ENCODE measurements at places on chromosomes 3 and 15.

GRCh38 chr3:196620161-196620604 lies 19.3 kb upstream of the NRROS start:
- no peak for DNase-seq

GRCh38 chr15:56736308-56736707 lies 3.0 kb upstream of the ZNF280D start:
- DNase-seq, result no peak

GRCh38 chr15:48096813-48097212 lies 24.0 kb upstream of the SLC24A5 start:
- DNase-seq, result no peak

- no peak for DNase-seq
These were observed 245.0 kb upstream of the TOPAZ1 start for GRCh38 chr3:43996379-43997301.

GRCh38 chr15:45274636-45275380 lies 22.8 kb downstream of the SLC28A2 start:
- DNase-seq, result no peak

- no peak for DNase-seq
These were observed 117.3 kb upstream of the PLXND1 start for GRCh38 chr3:129723558-129724324.

DNA sequence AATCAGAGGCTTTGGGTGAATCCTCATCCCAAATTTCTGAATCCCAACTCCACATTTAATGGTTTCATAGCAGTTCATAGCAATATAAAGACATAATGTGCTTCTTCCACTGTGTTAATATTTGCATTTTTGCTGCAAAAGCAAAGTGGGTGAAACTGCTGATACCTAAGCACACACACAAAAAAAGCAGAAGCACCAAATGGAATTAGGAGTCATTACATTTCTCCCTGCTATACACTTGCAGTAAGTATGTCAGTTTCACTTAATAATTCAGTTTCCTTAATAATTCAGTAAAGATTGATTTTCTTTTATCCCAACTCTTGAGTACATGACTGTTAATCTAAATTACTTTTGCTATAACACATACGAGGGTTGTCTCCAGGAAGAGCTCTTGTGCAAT lies 48.9 kb upstream of the ALCAM start:
- DNase-seq, result no peak

- DNase-seq, result no peak
These were observed 322.8 kb downstream of the NEK10 start for GRCh38 chr3:27046351-27046750.

DNA sequence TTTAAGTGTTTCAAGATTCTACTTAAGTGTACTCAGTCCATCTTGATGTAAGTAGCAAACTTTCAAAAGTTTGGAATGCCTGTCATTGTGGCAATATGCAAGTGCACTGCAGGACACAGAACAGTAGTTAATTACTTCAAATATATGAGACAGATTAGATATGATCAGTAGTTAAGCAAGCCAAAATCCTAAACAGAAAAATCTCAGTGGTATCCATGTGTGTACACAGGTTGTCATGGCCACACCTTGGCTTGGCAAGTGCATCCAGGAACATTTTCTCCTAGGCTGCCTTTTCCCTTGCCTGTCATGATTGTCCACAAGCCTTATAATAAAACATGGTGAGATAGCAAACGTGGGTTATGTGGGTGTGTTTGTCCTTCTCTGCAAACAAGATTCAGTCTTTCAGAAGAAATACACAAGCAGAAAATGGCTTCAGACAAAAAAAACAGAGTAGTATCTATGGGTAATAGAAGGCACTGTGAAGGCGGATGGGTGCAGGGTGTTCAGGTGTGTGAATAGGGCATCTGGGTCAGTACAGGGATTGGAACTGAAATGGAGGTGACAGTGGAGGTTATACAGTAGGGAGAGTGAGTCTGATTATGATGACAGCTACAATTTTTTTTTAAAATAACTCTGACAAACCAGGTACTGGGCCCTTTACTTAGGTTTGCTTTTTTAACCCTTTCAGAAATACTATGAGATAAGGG lies 229.0 kb upstream of the LRIG1 start:
- no peak for DNase-seq

DNA sequence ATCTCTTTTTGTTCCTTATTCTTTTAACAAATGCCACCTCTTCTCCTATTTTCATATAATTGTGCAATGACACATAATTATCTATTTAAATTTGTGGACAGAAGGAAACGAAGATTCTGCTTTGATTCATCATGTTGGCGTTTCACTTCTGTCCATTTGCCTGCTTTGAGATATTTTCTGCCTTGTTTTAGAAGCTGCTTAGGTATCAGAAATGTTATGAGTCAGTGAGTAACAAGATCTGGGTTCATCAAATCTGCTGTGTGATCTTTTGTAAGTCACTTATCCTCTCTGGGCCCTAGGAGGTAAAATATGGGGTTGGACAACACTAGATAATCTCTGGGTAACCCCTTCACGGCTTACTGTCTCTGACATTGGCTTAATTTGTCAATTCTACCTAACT lies 7.3 kb upstream of the MINDY4B start:
- no peak for DNase-seq

- DNase-seq, result no peak
These were observed 832 bp downstream of the SLC41A3 start for GRCh38 chr3:126083138-126083445.
